Esophagus mucosa (tissue), 1 donor: ENCODE measurements at places on chromosomes 3 and 15. TPM values are rescaled to one million over a fixed set of nuclear protein-coding genes. Genes with fewer than 3 reads are reported as not detected.

DNA sequence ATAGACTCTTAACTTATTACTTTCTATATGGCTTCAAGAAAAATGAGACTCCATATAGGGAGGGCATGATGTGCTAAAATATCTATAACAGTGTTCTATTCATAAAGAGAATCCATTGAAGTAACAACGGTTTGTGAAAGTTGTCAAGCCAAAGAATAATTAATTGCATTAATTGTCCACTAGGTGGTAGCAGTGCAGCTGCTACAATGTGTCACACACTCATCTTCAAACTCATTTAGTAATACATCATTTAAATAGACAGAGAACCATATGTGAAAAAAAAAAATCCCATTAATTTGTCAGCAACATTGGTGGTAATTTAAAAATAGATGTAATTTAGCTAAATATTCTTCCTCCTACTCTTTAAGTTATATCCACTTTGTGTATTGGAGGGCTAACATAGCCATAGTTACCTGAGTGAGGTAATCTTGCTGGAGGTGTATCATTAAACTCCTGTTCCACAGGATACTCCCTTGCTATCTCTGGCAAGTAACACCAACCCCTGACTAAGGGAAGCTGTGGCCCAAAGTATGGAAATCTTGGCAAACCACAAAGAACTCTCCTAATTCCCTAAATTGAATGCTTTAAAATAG lies 3.7 kb upstream of the CPA3 start:
- no peak for ATAC-seq

- no peak for ATAC-seq
Measured at GRCh38 chr3:4672725-4673275, 179.7 kb downstream of the ITPR1 start.

DNA sequence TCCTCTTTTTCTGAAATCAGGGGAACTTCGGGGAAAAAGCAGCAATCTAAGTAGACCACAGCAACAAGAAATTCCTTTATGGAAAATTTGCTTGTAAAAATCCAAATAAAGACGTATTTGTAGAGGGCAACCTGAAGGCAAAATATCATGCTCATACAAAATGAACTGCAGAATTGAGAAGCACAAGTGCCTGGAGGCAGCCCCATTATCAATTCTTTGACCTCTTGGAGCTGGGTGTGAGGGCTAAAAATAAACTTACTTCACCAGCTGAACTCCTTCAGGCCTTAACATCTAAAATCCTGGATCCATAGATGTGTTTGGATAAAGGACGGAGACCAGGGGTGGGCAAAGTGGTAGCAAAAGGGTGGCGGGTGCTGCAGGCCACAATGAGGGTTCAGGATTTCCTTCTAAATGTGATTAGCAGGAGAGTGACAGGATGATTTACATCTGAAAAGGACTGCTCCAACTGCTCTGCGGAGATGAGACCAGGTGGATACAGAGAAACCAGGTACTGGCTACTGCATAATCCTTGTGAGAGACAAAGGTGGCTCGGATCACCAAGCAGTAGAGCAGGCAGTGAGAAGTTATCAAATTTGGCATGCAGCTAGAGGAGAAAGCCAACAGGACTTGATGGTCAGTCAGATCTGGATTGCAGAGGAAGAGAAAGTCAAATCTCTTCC lies 81.7 kb upstream of the TJP1 start:
- ATAC-seq, result no peak

GRCh38 chr15:61122647-61123375 lies 106.3 kb downstream of the RORA start:
- no peak for ATAC-seq

DNA sequence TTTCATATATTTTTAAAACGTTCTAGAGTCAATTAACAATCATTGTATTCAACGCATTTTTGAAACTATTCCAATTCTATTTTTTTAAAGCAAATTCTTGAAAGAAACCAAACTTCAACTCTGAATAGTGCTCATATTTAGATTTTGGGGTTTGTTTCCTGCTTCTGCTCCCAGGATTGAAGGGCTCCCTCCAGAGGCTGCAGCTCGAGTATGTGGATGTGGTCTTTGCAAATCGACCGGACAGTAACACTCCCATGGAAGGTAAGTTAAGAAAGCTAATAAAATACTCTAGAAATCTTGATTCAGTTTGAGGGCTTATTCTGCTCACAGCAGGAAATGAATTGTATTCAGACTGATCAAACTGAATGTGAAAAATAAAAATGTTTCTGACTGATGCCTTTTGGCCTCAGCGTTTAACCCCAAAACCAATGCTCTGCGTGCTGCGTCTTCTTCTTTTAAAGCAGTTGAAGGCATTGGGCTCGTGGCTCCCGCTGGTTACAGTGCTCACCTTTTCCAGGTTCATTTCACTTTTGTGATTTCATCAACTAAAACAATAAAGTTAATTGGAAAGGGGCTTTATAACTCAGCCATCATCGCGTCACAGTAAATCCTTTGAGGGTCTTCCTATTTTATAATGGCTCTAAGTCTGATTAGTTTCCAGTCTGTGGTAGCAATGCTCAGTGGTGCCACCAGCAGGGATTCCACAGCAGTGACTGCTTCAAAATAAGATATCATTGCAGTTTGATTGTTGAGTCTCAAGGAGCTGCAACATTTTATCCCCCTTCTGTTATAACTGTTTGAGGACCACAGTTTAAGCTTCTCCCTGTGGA lies 80.1 kb downstream of the SSR3 start:
- ATAC-seq, result no peak

- no peak for ATAC-seq
Measured at GRCh38 chr3:63814237-63814636, 4.9 kb upstream of the C3orf49 start.

DNA sequence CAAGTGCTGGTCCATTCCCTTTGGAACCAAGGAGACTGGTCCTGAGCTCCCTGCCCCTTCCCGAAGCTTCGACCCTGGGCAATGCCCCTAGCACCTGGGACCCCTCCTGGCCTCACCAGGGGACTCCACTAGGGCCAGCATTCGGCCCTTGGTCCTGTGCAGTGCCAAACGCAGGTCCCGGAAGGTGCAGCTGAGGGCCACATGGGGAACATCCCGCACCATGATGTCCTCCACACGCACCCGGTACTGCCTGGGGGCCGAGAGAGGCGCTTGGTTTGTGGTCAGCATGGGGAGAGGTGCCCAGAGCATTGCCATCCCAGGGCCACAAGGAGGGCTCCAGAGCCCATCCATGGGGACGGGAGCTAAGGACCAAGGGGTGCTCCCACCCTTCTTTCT lies 7.9 kb downstream of the CLCN2 start:
- no peak for ATAC-seq

DNA sequence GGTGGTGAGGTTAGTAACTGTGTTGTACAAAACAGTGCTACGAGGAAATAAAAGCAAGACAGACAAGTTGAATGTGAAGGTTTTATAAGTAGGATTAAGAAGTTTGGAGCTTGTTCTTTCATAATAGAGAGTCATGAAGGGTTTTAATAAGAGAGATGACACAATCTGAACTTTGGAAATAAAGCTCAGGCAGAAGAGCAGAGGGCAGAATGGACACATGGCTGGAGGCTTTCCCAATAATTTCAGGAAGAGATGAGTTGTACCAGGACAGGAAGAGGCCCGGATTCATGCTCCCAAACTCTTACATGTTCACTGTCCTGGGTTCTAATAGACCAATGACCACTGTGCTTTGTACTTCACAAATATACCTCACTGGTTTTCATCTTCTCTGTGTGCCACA lies 194.8 kb downstream of the SLC9A9 start:
- peak; percentile 26 for ATAC-seq

DNA sequence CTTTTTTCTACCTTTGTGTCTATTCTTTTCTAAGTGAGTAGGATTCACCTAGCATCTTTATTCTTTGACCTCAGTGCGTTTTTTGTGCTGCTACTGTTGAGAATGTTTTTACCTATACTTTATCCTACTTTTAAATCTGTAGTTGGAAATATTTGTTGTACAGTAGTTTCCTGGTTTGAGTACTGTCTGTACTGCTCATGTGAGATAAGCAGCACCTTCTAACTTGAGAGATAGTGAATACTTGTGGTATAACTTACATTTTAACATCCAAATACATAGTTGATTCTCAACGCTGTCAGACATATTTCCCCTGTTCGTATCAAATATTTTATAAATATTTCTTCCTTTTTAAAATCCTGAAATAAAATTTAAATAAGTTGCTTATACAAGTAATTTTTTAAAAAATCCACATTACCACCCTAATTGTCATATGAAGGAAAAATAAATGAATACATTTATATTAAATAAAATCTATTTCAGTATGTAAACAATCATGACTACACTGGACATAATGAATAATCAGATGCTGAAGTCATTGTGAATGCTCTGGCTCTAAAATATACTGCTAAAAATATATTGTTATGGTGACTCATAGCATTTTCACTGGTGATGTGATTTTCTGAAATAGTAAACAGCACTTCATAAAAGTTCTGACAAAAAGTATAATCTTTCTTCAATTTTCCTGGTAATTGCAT lies 17.4 kb downstream of the ATP11B start:
- no peak for ATAC-seq

DNA sequence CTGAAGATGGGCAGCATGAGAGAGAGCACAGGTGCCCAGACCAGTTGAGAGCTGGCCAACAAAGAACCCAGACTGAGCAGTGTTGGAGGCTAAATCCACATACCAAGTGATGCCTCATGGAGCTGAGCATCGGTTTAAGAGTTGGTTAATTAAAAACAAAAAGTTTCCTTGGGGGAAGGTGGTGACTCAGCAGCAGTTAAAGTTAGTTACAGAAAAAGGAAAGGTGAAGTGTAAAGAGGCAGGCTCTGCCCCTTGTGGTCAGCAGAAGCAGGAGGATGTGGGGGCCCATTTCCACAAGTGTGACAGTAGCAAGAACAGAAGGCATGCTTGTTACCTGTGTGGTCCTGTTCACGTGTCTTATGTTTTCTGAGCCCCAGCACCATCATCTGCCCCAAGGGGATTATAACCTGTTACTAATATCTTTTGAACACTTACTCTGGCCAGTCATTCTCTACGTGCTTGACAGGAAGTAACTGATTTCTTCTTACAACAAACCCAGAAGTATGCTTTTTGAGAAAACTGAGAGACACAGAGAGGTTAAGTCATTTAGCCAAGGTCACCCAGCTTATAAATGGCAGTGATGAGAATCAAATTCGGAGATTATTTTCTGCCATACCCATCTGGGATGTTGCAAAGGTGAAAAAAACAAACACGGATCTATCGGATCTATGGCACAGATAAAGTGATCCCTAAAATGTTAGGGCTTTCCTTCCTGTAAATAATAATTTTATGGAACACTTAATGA lies 91.0 kb downstream of the EPHB1 start:
- no peak for ATAC-seq

GRCh38 chr3:95705786-95706418 lies 1108.5 kb upstream of the EPHA6 start:
- no peak for ATAC-seq

DNA sequence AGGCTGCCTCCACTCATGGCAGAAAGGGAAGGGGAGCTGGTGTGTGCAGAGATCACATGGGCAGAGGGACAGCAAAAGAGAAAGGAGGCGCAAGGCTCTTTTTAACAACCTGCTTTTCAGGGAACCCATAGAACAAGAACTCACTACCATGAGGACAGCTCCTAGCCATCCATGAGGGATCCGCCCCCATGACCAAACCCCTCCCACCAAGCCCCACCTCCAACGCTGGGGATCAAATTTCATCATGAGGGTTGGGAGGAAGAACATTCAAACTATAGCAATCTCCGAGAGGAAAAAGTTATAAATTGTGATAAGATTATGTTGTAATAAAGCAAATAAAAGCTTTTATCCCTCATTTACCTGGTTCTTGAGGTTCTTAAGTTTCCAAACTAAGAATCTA lies 84.7 kb upstream of the LMCD1 start:
- ATAC-seq, result peak; percentile 68

DNA sequence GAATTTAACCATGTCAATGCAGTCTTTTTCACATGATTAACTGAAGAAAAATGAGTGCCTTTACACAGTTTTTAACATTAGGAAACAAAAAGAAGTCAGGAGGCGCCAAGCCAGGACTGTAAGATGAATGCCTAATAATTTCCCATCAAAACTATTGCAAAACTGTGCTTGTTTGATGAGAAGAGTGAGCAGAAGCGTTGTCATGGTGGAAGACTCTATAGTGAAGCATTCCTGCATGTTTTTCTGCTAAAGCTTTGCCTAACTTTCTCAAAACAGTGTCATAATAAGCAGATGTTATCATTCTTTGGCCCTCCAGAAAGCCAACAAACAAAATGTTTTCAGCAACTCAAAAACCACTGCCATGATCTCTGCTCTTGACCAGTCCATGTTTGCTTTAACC lies 156.8 kb upstream of the CDIN1 start:
- ATAC-seq, result no peak

DNA sequence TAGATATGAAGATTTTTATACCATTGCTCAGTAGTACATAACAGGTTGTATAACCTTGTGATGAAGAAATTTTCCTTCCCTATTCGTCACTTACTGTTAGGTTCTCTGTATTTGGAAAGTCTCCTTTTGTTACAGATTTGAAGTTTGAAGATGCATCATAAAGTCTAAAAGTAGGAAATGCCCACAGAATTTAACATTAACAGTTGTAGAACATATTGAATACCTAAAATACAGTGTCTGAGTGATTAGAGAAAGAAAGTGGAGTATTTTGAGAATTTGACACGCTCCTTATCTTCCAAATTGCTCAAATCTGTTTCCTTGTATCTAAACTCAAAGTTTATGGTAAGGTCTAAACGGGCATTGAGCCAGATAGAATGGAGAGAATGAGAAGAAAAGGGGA lies 111.3 kb downstream of the MBNL1 start:
- no peak for ATAC-seq

DNA sequence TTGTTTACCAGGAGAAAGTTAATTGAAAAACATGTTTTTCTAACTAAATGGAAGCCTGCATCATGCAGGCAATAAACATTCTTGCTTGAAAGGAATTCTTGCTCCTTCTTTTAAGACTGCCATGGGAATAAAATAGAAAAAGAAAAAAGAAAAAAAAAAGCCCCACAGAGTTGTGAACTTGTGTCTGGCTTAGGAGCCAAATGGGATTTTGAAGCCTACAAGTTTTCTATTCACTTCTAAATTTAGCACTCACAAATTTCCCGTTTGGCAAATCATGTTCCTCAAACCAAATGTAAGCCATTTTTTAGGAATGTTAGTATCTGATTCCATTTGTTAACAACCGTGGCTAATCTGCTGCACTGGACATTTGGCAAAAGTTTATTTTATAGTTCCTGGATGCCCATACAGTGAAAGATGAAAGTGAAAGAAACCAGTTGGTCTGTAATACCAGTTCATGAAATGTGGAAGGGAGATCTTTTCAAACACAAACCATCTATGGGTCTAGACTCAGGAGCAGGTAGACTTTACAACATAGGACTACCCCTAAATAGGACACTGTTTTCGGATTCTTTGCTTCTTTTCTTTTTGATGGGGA lies 133.8 kb upstream of the GMNC start:
- ATAC-seq, result no peak

Gene CDHR4
- total RNA-seq, result not detected

Gene ZNF620
- total RNA-seq, result 0.56 TPM

Gene ANKUB1
- total RNA-seq, result not detected

Gene GCNT3
- total RNA-seq, result 11.4 TPM
